Kidney (tissue), 22 donors: ENCODE measurements at places on chromosomes 2 and 18. TPM values are rescaled to one million over a fixed set of nuclear protein-coding genes. Genes with fewer than 3 reads are reported as not detected.

- no peak for DNase-seq
Observed at GRCh38 chr18:49277395-49278036, 182.9 kb downstream of the DYM start.

DNA sequence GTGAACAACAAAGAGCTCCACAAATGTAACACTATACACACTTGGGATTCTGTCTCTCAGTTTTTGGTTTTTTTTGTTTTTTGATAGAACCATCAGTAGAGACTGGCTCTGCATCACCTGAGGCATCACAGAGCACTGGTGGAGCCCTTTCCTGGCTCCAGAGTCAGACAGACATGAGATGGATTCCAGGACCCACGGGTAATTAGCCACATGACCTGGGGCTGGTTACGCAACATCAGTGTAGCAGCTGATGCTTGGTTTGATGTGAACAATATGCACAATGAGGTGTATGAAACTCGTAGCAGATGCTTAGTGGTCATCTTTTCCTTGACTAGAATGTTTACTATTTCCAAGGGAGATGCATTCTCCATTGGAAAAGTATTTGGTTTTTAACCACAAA is 40.7 kb downstream of the CMPK2 start:
- DNase-seq = no peak

DNA sequence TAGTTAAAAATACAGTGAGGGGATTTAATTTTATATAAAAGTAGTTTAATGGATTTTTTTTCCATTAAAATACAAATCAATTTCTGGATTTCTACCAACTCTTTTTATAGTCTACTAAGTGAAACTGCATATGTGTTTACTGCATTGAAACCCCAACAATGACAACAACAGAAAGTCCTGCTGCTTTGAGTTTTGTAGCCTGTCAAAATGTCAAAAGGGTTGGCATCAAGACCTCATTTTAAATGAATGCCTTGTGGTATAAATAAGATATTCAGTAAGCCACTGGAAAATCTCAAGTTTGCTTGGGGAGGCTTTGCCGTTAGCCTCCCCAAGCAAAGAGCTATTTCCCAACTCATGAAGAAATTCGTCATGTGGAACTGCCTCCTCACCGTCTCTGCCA is 440.3 kb upstream of the HNMT start:
- DNase-seq = no peak

GRCh38 chr2:197308996-197309690 is 1.4 kb downstream of the ANKRD44 start:
- DNase-seq = no peak

- no peak for DNase-seq
Observed at GRCh38 chr2:142037744-142038143, 93.1 kb downstream of the LRP1B start.

DNA sequence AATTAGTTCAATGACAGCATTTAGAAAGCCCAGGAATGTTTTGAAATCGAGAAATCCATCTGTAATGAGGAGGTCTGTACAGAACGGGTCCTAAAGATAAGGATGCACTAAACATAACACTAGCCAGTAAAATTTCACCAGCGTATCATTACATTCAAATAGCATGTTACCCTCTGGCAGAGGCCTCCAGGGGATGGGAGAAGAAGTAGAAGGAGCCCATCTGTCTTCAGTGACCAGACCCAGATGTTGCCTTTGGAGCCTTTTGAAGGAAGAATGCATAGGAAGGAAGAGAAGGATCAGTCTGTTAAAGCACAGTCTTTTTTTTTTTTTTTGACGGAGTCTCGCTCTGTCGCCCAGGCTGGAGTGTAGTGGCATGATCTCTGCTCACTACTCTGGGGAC is 86.1 kb upstream of the BCL2L11 start:
- DNase-seq = no peak

GRCh38 chr2:115386465-115386864 is 944.0 kb downstream of the DPP10 start:
- DNase-seq = no peak

GRCh38 chr2:120105360-120105759 is 92.5 kb downstream of the EPB41L5 start:
- DNase-seq = no peak

- no peak for DNase-seq
Observed at GRCh38 chr2:191150230-191150599, 579 bp downstream of the STAT4 start.

DNA sequence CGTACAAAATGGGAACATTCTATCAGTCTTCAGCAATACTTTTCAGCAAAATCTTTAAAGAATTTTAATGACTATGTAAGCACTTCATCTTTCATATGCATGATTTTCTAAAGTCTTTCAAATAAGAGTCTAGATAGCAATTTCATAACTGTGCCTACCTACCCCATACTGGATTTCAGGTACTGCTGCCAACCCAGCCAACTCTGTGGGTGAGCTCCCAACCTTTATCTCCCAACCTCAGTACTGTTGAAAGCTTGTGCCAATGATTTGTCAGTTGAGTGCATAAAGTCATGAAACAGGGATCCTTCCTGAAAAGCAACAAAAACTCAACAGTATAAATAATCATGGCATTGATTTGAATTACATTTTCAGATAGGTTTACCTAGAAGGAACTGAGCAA is 296.9 kb downstream of the PID1 start:
- DNase-seq = no peak

DNA sequence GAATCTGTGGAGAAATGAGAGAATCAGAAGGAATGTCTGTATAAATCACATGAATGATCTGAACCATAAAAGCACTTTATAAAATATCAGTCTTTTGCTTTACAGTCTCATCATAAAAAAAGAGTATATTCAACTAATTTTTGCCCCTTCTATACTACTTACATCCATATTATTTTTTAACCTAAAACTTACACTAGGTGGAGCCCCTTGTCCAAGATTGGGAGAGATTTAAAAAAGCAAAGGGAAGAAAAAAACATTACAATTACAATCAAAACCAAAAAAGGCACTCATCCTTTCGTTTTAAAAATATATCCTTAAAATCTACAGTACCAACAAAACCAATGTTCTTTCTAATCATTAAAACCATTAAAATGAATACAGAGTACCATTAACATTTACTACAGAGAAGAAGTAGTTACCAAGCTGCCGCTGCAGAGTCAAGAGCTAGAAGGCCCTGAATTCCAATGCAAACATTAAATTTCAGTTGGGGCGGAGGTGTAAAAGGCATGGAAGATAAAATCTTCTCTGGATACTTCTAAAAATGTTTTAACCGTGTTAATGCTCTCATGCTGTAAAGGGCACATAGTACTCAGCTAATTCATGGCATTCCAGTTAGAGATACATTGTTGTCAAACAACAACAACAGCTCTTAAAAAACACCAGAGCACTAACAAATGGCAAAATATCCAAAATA is 56.7 kb upstream of the EPB41L3 start:
- no peak for DNase-seq

GRCh38 chr2:12090072-12090471 is 343.6 kb downstream of the LPIN1 start:
- no peak for DNase-seq

DNA sequence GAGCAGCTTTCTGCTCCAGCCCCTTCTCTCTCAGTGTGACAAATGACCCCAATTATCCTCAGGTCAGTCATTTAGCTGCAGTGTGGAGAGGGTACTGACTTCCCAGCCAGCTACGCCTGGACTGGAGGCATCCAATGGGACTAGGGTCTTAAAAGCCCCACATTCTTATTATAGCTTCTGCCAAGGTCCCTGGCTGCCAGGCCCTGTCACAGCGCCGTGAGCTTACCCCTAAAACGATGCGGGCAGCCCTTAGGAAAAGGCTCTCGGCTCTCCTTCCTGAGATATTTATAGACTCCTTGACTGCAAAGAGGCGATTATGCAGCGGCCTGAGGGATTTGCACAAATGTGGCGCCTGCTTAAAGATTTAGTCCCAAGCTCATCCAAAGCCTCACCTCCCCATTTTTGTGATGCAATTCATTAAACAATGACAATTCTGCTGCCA is 69.2 kb upstream of the EDAR start:
- DNase-seq = no peak

- no peak for DNase-seq
Observed at GRCh38 chr2:109322641-109323040, 193.6 kb downstream of the SH3RF3 start.

GRCh38 chr2:64462940-64463700 is 9.2 kb downstream of the LGALSL start:
- no peak for DNase-seq

AMER3 gene
- not detected for total RNA-seq

EEF1B2 gene
- 444 TPM for total RNA-seq

TPO gene
- total RNA-seq = not detected

INHA gene
- 1.2 TPM for total RNA-seq

REG3A gene
- not detected for total RNA-seq
